SIG-M5 (cell line): ENCODE measurements at places on chromosomes 2 and 18.

- DNase-seq, result no peak
These were observed 58.8 kb downstream of the RNF144A start for GRCh38 chr2:6975988-6976387.

- no peak for DNase-seq
These were observed 127.5 kb upstream of the MMADHC start for GRCh38 chr2:149715005-149715592.

GRCh38 chr2:7286120-7286519 is 368.9 kb downstream of the RNF144A start:
- no peak for DNase-seq

DNA sequence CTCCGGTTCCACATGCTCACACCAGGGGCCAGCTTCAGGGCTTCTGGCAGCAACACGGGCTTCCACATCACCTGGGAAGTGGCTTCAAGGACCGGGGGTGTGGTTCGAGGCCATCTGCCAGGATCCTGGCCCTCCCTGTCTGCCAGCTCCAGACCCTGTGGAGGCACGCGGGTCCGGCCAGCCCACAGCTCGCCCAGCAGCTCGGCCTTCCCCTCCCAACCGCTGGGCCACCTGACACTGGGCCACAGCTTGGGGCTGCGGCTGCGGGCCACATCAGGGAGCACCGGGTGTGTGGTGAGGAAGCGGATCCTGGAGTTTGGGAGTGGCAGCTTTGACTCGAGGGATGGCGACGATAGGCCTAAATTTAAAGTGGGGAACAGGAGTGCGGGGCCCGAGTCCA is 7.0 kb downstream of the C2orf81 start:
- DNase-seq, result no peak

DNA sequence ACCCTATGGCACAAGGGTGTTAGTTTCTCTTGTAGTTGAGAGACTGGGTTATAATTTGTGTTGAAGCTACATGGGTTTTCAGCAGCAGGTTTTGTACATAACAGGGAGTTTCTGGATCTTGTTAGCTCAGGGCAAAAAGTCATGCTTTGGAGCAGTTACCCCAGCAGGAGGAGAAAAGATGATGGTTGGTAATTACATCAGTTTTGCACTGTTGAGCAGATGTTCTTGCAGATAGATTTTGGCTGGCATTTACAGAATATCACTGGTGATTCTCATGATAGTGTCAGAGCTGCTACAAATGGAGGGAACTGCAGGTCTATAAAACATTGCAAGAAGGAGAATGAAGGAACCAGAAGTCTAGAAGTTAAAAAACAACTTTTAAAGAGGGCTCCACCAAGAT is 215.2 kb upstream of the ATP5MC3 start:
- no peak for DNase-seq

GRCh38 chr18:26135548-26135947 is 1.9 kb downstream of the PSMA8 start:
- DNase-seq, result no peak

- DNase-seq, result no peak
These were observed 548.3 kb upstream of the VWC2L start for GRCh38 chr2:213862407-213863076.

GRCh38 chr2:39646267-39646666 is 19.4 kb upstream of the TMEM178A start:
- DNase-seq, result no peak

DNA sequence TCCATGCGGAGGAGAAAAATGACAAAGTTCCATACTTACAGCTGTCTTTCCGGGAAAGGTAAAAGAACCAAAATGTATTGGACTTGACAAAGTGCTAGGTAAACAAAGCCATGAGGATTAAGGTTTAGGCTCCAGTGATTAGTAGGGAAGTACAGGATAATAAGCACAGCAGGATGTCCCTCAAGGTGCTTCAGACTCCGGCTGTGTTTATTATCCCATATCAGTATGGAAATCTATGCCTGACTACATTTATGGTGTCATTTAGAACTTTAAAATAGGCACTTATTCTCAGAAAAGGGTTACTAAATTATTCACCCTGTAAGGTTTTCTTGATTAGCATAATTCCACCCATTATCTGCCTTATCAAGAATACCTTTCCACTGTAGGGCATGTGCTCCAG is 136.3 kb upstream of the CCDC68 start:
- no peak for DNase-seq

DNA sequence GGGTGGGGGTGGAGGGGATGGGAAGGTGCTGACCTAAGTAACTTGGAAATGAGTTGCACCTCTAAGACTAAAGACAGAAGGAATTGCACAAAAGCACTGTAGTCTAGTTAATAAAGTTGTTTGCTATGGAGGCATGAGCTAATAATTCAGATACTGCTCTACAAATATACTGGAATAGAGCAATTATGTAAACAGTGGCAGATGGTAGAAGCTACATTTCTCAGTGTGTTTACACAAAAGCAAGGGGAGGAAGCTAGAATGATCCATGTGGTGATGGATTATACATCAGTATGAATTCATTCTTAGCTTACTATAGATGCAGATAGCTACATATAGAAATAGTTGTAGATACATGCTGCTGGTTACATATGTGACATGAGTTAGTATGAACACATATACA is 27.6 kb upstream of the UBE2F start:
- DNase-seq, result no peak

DNA sequence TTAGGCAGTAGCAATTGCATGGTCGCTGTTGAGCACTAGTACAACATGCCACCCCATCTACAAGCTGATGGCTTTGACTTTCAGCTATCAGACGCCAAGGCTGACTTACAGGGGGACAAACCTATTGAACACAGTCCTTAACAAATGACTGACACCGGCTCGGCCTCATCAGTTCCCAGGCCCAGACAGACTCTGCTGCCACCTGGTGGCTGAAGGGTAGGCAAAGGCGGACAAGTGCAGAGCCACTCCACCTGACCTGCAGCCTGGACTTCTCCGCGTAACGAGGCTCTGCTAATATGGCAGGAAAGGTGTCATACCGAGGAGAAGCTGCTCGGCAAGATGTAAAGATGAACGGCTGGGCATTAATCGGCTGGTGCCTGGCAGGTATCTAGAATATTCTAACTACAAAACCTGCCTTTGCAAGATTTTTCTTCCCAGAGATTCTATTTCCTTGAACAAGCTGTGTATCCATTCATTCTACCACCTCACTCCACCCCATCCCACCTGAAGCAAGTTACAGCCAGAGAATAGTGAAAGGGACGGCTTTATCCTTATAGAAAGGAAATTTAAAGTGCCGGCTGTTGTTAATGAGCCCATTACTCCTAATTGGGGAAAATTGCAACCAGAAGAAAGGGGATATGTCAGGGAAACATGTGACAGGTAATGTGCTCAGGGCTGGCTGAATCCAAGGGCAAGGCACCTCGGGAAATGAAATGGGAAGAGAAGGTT is 67.4 kb downstream of the STEAP3 start:
- DNase-seq, result no peak

GRCh38 chr2:39541011-39541930 is 104.2 kb upstream of the MAP4K3 start:
- no peak for DNase-seq

GRCh38 chr2:238875101-238875470 is 27.2 kb downstream of the TWIST2 start:
- DNase-seq, result no peak

DNA sequence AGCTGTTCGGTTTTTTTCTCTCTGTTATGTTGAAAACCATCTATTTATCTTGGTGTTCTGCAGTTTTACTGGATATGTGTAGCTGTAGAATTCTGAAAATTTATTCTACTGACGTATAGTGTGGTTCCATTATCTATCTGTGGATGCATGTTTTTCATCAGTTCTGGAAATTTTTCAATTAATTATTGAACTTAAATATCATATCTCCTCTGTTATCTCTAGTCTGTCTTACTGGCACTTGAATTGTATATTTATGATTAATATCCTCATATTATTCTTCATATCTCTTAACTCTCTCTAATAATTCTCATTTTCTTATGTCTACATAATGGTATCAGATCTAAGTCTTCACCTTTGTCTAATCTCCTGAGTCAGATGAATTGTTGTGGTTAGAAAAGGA is 501.7 kb downstream of the STK39 start:
- no peak for DNase-seq

GRCh38 chr2:164073101-164074074 is 337.6 kb upstream of the FIGN start:
- no peak for DNase-seq

- DNase-seq, result no peak
These were observed 40.9 kb upstream of the SMAD7 start for GRCh38 chr18:48991676-48992075.

- no peak for DNase-seq
These were observed 73.6 kb downstream of the CYBRD1 start for GRCh38 chr2:171595896-171596295.

DNA sequence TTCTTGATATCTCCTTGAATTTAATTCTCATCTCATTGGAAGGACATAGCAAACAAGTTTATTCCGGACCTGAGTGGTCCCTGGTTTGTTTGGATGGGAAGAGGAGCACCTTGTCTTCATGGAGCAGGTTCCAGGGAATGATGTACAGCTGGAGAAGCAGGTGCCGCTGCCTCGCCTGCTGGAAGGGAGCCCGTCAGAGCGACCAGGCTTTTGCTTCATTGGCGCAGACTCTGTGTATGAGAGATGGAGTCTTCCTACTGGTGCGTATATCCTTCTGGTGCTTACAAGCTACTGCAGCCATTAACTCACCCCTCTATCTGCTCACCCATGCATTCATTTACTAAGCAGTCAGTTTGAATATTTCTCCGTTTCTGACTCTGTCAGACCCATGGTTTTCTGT is 11.6 kb upstream of the ALLC start:
- DNase-seq, result no peak

DNA sequence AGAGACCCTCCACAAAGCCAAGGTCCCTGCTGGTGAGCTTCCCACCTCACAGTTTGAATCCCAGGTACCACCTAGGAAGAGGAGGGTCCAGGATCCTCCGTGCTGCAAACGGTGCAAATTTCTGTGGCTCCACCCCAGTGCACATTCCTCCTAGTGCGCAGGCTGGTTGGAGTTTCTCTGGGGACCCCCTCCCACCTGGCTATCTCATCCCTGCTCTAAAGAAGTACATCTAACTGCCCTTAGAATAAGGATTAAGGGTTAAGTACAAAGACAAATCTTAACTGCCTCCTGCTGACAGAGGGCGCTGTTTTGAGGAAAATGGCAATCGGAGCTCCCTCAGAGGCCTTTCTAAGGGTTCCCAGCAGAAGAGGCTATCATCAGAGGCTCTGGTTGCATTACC is 109.6 kb upstream of the FSIP2 start:
- DNase-seq, result no peak

GRCh38 chr18:49368161-49368875 is 92.1 kb downstream of the DYM start:
- no peak for DNase-seq

- DNase-seq, result no peak
These were observed 294.6 kb upstream of the SLC14A2 start for GRCh38 chr18:45320724-45321123.

GRCh38 chr18:69981948-69982347 is 34.3 kb upstream of the CD226 start:
- no peak for DNase-seq

GRCh38 chr2:85560812-85561279 is 447 bp downstream of the GGCX start:
- no peak for DNase-seq

GRCh38 chr2:241279828-241280227 is 35.6 kb downstream of the HDLBP start:
- DNase-seq, result no peak

GRCh38 chr2:7887441-7887840 is 794.4 kb upstream of the ID2 start:
- no peak for DNase-seq

- no peak for DNase-seq
These were observed 281.8 kb upstream of the TCF4 start for GRCh38 chr18:55869556-55870501.

DNA sequence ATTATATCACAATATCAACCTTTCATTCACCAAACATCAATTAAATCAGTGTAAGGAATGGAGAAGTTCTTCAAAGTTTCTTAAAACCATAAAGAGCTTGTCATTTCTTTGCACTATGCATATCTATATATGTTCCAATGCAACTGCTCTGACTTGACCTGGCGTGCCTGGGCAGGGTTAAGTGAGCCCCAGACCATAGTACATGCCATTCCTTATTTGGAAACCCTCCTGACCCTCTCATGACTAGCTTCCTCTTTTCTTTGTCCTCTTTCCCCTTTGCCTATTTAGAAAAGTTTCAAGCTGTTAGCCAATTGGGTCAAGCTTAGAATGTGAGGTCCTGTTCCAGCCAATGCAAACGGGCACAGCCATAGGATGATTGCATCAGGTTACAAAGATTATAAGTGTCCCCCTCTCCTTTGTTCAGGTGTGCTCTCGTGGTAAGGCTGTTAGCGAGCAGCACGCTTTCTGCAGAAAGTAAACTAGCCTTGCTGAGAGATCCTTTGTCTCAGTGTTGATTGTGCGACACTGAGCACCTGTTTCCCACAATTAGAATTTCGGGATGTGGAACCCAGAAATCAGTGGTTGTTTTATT is 78.2 kb upstream of the UXS1 start:
- DNase-seq, result no peak

DNA sequence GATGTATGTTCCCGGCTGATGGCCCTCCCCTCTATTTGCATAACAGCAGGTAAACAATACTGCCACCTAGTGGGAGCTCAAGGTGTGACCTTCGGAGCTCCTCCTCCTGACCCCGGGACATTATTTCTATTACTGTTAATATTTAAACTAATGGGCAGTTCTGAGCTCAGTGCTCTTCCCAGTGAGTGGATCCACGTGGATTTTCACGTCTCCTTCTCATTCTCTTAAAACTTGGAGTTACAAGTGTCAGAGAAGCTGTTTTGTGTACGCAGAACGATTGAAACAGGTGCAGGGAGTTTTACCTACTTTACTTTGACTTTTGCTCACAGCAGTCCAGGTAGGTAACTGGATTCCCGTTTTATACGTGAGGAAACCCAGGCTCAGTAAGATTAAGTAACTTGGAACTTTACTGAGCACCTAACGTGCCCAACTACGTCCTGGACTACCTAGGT is 127.3 kb downstream of the PRKCE start:
- DNase-seq, result no peak

DNA sequence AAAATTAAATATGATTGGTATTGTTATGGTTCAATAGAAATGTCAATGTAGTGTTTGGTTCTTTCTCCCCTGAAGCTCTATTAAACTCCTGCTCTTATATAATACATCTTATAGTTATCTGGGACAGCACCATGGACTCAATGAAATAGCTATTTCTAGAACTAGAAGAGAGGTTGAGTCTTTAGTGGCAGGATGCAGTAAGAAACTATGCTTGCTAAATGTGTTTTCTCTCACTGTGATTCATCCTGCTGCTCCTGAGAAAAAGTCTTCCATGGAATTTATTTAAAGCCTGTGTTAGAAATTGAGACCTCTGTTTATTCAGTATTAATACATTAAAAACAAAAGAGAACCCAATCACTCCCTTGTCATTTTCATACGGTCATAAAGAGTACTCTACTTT is 61.5 kb downstream of the G6PC2 start:
- no peak for DNase-seq

DNA sequence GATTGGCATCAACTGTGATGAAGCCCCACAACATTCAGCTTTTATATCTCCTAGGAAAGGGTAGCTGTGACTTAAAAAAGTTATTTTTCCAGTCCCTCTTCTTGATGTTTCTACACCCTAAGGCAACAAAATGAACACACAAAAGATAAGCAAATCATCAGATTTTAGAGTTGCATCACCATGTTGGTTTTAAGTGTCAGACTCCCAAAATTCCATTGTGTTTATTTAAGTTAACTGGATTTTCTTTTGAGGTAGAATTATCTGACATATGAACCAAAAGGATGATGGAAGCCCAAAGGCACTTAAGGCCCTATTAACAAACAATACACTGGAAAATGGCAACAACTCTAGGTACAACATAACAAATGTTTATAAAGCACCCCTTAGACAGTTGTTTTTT is 261.7 kb upstream of the SLC39A10 start:
- DNase-seq, result no peak

GRCh38 chr2:111705711-111706336 is 178.2 kb downstream of the ANAPC1 start:
- DNase-seq, result peak; percentile 57
